ENCODE measurements at places on chromosomes 6 and 20.

DNA sequence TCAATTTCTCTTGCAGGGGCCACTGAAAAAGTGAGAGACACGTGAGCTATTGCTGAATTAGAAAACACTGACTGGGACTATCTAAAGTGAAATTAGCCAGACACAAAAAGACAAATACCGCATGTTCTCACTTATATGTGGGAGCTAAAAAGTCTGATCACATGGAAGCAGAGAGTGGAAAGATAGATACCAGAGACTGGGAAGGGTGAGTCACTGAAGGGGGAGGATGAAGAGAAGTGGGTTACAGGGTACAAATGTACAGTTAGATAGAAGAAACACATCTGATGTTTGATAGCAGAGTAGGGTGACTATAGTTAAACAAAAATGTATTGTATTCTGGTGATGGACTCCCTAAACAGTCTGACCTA is 13.4 kb downstream of the CST3 start:
- no peak for DNase-seq

DNA sequence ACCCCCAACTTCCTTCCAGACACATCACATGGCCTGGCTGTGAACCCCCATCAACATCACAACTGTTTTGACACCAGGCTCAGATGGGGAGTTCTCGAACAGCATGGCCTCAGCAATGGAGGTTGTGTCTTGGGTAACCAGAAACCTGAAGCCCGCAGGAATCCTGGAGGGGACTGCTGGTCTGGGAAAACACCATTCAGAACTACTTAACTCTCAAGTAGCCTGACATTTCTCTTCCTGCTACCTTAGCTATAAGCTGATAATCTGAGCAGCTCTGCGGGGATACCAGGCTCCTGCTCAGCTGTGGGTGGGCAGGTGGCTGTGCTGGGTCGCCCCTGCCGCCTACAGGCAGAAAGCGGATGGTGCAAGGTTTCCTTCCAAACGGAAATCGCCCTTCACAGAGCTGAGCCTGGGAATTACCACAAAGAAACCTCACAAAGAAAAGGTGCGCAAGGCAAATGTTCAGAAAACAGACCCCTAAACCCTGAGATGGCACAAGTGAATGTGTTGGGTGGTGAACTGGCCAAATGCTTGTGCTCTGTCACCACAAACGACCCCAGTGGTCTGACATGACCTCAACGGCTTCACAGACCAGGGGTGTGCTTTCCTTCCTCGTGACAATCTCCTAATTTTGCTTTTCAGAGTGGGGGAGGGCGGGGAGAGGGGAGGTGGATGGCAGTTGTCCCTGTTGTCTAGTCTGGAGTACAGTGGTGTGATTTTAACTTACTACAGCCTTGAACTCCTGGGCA is 29.5 kb downstream of the SNX5 start:
- peak; percentile 91 for DNase-seq

GRCh38 chr20:60000271-60001042 is 42.2 kb downstream of the CDH26 start:
- DNase-seq, result no peak

DNA sequence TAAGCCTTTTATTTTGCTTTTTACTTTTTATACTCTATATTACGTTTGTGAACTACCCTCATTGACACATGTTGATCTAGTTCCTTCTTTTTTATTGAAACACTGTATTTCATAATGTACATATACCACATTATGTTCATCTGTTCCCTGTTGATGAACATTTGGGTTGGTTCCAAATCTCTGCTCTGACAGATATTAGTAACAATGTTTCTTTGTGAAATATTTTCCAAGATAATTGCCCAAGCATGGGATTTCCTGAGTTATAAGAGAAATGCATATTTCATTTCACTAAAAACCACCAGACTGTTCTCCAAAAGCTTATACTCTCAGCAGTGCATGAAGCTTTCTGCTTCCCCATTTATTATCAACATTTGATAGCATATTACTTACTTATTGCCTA is 44.2 kb upstream of the TNFRSF21 start:
- DNase-seq, result no peak

- DNase-seq, result no peak
Measured at GRCh38 chr20:8693709-8694108, 375.2 kb upstream of the PLCB4 start.

GRCh38 chr6:137731960-137732616 is 135.0 kb upstream of the TNFAIP3 start:
- DNase-seq, result no peak
